ENCODE measurements at places on chromosomes 11 and 22.

GRCh38 chr11:131712897-131713296, 342.5 kb downstream of the NTM start:
- peak; percentile 47 for DNase-seq

DNA sequence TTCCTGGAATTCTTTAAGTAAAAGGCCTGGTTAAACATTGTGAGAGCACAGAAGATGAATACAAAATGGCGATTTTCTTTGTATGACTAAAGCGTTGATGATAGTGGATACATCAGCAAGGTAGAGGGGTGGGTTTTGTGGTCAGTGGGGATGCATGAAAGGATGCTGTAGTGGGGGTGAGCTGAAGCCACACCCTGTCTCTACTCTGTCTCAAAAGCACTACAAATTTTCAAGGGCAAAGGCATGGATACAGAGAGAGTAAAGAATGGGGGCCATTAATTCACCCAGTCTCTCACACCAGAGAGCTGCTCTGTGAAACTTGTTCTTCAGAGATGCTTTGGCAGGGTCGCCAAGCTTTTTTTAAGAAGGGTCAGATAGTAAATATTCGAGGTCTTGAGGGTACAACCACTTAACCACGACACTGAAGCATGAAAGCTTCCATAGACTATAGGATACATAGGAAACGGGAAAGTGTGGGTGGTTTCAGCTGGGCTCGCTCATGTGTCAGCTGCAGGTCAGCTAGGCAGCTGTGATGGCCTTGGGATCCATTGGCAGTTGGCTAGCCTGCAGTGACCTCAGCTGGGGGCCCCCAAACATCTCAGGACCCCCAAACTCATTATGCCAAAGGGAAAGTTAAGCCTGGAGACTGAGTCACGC, 8.3 kb downstream of the TMEM138 start:
- no peak for DNase-seq

- DNase-seq, result no peak
These were observed 799.4 kb upstream of the TENM4 start for GRCh38 chr11:80240245-80240644.

- no peak for DNase-seq
These were observed 673 bp downstream of the CDON start for GRCh38 chr11:126061707-126062678.

GRCh38 chr11:17387254-17387653, 1.2 kb downstream of the KCNJ11 start:
- no peak for DNase-seq

All from esophagus muscularis mucosa (tissue), 4 donors.